ENCODE measurements at places on chromosomes 6 and 20.

- no peak for DNase-seq
These were observed 2.1 kb upstream of the PTCHD4 start for GRCh38 chr6:48113130-48113529.

- DNase-seq = peak; percentile 33
These were observed at the start of gene STMND1 for GRCh38 chr6:17101422-17102257. Gene STMND1 (plus strand): TSS chr6:17102050. CDS start chr6:17102258, 208 bp downstream.

DNA sequence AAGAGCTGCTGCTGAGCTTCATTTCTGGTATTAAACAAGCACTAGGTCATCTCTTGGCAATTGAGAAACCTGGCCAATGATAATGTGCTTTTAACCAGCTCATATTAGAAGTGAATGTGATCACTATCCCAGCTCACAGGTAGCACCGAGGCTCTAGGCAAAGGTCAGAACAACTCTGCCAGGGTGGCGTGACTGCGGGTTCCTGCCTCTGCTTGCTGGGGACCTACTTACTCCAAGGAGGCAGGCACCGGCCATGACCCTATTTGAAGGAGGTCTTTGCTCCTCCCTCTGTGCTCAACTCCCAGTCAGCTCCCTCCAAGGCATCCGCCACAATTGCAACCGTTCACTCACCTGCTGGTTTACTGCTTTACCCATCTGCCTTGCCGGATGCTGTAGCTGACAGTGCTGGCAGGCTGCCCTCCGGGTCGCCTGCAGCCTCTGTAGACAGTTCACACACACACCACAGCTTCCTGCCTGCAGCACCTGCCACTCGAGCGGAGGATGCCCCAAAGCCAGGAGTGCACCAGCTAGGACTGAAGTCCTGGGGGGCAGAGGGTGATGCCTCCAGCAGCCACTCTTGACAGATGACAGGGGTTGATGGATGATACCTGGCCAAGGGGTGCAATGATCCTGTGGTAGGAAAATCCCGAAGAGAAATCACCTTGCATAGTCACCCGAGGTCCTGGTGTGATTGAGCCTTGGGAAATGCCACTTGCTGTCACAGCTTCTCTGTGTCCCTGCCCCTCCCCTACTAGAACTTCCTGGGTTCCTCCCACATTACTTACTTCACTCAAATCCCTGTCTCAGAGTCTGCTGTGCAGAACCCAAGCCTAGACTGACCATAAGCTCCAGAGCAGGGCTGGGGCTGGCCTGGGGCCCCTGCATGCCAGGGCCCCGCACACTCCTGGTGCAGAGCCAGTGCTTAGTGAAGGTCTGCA lies 8.8 kb upstream of the VSX1 start:
- DNase-seq = no peak

DNA sequence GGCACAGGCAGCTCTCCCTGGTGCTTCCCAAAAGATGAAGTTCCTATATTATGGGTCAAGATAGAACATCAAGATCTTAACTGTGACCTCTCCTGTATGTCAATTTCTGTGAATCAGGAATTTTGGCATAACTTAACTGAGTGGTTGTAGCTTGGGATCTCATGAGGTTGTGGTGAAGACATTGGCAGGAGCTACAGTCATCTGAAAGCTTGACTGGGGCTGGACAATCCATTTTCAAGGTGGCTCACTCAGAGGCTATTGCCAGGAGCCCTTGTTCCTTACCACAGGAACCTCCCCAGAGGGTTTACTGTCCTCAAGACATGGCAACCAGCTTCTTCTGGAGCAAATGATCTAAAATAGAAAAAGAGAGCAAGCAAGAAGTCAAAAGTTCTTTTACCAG lies 252.2 kb downstream of the ADGB start:
- DNase-seq = no peak

- no peak for DNase-seq
These were observed 94.4 kb upstream of the HS3ST5 start for GRCh38 chr6:114437235-114437634.

- DNase-seq = no peak
These were observed 15.2 kb upstream of the NOP56 start for GRCh38 chr20:2637246-2637645.

- no peak for DNase-seq
These were observed 53.6 kb downstream of the PRDM13 start for GRCh38 chr6:99660206-99660605.

All from WTC11 (cell line).